ENCODE measurements at places on chromosomes 13 and 19.

DNA sequence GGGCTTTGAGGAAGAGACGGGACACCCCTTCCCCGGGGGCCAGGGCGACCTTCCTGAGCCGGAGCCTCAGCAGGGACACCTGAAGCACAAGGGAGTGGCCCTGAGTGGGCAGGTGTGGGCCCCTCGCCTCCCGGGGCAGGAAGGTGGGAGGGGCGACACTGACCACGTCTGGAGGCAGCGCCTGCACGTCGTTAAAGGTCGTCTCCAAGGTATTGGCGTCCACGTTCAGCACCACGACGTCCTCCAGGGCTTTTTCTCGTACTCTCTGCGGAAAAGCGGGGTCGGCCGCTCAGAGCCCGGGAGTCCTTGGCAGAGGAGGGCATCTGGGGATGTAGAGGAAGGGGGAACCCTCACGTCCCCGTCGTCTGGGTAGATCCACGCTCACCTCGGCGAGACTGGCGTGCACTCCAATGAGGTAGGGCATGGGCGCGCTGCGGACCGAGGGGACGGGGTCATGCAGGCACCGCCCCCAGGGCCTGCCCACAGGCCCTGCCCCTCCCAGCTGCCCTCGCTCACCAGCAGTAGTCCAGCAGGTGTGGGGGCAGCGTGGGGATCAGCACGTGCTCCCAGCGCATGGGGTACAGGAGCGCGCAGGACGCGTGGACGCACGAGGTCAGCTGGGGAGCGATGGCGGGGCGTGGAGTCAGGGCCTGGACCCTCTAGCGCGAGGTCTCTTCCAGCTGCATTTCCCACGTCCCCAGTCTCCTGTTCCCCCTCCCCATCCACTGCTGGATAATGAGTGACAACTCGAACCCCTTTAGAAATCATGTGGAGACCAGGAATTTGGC, 6.1 kb downstream of the DENND1C start:
- DNase-seq, result no peak

DNA sequence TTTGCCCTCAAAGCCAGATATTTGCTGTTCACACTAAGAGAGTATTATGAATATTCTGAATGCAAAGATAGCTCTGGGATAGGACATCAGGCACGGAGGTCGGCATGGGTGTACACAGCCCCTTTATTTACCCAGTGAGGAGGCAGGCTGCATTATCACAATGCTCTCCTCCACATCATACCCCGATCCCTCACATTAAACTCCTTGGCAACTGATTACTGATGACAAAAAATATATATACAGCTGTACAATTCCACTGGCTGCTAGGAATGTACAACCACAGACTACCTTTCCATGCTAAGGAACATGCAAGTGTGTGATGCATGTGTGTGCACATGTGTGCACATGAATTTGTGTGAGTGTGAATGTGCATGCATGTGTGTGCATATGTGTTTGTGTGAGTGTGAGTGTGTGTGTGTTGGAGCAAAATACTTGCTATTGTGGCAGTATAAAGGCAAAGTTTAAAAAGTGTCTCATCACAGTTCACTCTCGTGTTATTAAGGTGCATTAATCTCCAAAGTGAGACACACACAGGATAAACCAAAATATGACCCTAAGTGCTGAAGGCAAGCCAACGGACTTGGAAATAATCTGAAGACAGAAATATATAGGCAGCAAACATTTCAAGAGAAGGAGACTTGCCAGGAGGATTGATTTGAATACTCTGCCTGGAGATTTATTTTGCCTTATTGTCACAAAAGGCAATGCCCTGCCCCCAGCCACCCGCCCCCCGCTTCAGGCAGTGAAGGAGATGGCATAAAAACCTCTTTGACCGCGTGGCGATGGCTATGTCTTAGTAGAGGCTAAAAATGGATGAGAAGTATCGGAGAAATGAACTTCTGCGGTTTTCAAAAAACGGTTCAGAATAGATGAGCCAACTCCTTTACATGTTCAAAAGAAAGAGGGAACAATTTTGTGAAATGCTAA, 274.8 kb downstream of the TSHZ3 start:
- DNase-seq, result no peak

DNA sequence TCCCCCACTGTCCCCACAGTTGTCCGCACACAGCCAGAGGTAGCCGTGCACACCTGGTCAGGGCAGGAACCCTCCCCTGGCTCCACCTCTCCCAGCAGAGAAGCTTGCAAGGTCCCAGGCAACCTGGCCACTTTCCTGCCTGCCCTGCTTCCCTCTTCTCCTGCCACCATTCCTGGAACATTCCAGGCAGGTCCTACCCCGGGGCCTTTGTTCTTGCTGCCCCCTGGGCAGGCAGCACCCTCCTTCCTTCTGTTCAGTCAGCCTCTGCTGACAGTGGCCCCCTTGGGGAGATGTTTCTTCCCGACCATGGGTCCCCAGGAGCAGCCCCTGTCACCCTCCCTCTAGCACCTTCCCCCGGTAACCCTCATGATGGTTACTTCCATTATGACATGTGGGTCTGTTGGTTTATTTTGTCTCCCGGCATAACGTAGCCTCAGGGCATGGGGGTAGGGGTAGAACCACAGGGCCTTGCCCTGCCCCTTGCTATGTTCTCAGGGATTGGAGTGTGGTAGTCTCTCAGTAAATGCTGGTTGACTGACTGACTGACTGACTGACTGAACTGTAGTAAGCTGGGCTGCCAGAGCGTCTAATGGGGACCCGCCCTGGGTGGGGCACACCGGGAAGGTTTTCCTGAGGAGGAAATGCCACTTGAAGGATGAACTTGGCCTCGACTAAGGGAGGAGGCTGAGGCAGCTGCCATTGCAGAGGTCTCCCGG, 10.8 kb downstream of the PAK4 start:
- no peak for DNase-seq

DNA sequence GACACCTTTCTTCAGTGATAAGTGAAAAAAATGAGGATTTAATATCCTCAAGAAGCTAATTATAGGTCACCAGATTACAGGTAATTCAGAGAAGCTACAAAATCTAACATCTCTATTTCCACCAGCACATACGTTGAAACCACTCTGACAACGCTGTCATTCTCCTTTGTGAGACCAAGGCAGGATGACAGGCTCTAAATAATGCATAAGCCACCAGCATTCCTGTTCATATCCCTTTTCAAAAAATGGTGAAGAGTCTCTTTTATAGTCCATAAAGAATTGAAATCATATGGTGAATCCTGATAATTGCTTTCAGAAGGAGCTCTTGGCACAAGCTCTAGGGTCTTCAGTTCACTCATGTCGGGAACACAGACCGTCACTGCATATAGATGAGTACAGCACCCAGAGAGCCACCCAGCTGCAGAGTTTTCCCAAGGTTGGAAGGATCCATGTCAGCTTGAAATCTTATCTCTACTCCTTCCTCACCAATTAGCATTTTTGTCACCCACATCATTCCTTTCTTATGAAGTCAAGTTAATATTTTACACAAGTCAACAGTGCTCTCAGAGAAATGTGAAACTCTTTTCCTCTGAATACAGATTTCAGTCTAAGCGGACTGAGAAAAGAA, 431.4 kb downstream of the TBC1D4 start:
- peak; percentile 58 for DNase-seq

GRCh38 chr19:28960986-28961705, 251.8 kb downstream of the UQCRFS1 start:
- DNase-seq, result peak; percentile 47

DNA sequence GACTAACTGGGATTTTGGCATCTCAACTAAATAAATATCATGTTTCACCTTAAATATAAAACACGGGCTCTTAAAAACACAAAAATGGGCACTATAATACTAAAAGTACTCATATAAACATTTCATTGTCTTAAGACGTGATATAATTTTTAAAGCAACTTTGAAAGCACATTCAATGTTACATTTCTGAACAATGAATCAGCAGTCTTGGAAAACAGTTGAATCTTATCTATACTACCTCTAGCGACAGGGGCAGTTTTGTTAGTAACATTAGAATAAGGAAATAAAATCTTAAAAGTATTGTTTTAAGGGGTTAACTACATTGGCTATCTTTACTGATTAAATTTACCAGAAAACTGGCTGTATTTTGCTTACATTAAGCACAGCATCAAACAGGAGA, 156.9 kb downstream of the UGGT2 start:
- DNase-seq, result peak; percentile 67

- DNase-seq, result no peak
These were observed 3.4 kb downstream of the HMG20B start for GRCh38 chr19:3575949-3576673.

- DNase-seq, result no peak
These were observed 150.2 kb downstream of the LHFPL6 start for GRCh38 chr13:39452834-39453233.

DNA sequence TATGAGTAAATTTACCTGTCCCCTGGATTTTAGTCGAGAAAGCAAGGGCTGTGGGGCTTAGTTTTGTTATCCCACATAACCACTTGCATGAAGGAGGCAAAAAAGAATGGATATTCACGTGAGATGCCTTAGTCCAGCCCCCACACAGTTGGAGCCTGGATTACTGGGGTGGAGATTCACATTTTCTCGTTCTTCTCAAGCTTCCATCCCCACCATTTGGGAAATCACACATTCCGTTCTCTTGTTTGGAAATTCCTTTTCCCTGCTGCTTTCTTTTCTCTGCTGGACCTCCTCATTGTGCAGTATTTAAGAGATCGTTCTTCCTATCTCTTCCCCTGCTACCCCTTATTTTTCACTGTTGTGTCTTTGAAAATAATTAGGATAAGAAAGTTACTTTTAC, 45.1 kb upstream of the FARP1 start:
- DNase-seq, result no peak

DNA sequence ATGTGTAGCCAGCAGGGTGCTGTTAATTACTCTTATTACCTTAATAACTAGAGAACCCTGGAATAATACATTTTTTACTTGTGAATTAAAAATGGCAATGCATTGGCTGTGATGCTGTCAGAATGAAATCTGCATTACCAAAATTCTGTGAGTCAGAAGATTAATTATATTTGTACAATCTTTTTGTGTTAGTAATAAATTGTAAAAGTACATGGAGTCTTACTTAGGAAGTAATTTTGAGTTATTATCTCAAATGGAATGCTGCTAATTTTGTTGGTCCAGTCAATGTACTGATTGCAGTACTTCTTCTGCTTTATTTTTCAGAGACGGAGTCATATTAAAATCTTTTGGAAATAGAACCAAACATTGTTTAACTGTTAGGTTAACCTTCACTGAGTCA, 152.0 kb upstream of the SLC10A2 start:
- DNase-seq, result no peak

DNA sequence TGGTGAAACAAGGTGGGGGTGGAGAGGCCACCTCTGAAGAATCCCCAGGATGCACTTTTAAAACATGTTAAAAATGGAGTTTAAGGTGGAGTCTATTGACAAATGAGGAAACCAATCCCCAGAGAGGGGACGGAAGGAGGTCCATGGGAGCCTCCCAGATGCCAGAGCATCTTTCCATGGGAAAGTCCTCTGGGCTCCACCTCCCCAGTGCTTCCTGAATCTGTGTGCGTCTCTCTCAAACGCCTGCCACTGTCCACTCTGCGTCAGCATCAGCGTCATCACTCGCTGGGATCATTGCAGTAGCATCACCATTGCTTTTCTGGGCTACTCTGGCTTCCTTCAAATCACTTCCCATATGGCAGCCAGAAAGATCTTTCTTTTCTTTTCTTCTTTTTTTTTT, 6.2 kb downstream of the GPR4 start:
- no peak for DNase-seq

DNA sequence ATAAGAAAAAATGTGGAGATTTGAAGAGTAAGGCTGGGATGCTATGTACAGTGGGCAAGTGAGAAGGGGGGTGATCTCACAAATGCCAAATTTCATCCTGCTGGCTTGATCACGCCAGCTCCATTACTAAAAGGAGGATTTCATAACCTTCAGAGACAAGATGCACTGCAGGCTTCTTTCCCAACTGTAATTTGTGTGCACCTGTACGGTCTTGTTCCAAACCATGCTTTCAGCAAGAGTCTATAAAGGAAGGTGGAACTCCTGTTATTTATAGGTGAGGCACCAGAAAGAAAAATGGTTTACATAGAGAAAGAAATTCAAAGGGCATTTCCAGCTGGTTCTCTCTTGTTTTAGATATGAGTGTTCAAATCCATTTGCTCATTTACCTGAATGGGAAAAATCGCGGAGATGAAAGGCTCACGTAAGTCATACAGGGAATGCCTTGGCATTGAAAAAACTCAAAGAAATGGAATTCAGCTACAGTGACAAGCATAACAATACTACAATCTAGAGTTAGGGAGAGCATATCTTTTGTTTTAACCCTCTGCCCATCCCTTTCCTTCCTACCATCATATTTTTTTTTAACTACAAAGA, 13.3 kb downstream of the EFNB2 start:
- DNase-seq, result no peak

DNA sequence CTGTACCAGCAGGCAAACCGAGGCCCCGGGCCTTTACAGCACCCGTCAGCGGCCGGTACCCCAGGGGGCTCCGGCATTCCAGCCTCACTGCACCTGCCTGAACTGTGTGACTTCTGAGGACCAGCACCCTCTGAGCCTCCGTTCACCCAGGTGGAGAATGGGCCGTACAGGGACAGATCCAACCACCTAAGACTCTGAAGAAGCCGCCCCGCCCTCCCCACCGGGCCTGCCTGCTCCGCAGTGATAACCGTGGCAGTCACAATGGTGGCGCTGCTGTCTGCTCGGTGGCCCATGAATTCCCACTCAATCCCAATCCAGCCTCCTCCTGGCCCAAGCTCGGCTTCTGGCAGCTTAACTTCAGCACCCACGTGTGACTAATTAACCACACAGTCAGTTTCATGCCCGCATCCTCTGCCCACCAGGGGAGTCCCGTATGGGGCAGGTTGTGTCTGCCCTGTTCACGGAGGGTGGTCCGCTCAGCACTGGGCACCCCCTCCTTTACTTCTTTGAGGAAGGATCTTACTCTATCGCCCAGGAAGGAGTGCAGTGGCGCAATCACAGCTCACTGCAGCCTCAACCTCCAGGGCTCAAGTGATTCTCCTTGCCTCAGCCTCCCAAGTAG, 3.4 kb downstream of the TCF3 start:
- DNase-seq, result no peak

DNA sequence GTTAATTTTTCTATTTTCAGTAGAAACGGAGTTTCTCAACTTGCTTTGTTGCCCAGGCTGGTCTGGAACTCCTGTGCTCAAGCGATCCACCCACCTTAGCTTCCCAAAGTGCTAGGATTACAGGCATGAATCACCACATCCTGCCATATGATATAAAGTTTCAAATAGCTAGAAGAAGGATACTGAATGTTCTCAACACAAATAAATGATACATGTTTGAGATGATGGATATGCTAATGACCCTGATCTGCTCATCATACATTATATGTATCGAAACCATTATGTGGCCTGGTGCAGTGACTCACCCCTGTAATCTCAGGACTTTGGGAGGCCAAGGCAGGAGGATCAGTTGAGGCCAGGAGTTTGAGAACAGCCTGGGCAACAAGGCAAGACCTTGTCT, 11.5 kb downstream of the CIB3 start:
- DNase-seq, result peak; percentile 83

All from choroid plexus epithelial cell (primary cell).